NCI-H2081 (cell line): ENCODE measurements at places on chromosomes 12 and 14.

DNA sequence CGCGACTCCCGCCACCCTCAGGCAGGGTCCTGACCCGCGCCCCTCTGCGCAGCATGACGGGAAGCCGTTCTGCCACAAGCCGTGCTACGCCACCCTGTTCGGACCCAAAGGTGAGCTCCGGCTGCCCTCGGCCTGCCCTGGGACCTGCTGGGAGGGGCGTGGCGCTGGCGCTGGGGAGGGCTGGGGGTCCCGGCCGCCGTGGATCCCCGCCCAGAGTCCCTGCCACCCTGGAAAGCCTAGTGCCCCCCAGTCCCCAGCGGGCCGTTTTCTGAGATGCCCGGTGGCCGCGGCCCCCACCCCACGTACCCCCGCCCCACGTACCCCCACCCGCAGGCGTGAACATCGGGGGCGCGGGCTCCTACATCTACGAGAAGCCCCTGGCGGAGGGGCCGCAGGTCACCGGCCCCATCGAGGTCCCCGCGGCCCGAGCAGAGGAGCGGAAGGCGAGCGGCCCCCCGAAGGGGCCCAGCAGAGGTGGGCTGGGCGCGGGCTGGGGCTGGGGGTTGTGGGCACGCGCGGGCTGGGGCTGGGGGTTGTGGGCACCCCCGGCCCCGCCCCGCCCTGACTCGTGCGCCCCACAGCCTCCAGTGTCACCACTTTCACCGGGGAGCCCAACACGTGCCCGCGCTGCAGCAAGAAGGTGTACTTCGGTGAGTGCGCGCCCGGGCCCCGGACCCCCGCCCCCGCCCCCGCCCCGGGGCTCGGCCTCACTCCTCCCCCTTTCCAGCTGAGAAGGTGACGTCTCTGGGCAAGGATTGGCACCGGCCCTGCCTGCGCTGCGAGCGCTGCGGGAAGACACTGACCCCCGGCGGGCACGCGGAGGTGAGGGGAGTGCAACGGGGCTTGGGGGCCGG, 4.0 kb downstream of the CRIP2 start:
- no peak for DNase-seq

DNA sequence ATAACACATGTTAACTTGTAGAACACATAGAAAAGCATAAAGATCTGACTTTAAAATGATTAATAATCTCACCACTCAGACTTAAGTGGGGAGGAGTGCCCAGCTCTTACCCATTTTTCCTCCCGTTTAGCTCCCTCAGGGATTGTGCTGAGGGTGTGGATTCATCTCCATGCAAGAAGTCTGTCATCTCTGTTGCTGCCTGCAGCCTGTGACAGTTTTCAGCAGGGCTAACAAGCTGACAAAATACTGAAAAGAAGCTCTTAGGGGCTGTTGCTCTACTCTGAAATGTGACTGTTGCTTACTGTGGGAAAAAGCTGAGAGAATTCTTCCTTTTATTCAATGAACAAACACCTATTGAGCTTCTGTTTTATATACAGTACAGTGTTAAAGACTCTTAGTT, 216.2 kb downstream of the CPNE8 start:
- no peak for DNase-seq

GRCh38 chr12:84636801-84637290, 275.8 kb downstream of the SLC6A15 start:
- no peak for DNase-seq

GRCh38 chr12:91202390-91202789, 19.8 kb upstream of the DCN start:
- DNase-seq = no peak

DNA sequence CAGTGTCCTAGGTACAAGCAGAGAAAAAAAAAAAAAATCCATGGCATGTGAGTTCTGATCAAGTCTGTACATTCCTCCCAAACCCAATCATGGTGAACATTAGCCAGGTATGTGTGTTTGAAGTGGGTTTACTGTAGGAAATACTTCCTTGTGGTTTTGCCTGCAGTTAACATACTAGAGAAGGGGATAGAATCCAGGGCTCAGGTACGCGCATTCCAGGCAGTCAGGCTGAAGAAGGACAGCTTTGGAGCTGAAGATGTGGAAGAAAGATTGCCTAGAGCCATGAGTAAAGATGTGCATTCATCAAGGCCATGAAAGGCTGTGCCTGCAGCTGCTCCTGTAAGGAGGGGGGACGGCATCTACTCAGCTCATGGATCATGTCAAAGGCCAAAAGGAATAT, 88.2 kb upstream of the NTF3 start:
- DNase-seq = no peak

DNA sequence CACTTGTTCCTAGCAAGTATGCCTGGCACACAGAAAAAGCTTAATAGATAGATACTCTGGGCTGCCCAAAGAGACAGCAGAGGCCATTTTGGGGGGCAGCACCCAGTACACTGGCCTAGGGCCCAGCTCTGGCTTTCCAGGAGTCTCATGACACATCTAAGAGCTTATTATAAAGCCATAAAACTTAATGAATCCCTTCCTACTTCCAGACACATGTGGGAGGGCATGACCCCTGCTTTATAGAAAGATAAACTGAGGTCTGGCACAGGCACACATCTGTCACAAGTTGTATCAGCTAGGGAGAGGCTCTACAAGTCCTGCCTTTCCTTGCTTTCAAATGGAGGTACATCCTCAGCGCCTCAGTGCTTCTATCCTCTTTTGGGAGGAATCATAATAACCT, 27.1 kb downstream of the FMNL3 start:
- no peak for DNase-seq

DNA sequence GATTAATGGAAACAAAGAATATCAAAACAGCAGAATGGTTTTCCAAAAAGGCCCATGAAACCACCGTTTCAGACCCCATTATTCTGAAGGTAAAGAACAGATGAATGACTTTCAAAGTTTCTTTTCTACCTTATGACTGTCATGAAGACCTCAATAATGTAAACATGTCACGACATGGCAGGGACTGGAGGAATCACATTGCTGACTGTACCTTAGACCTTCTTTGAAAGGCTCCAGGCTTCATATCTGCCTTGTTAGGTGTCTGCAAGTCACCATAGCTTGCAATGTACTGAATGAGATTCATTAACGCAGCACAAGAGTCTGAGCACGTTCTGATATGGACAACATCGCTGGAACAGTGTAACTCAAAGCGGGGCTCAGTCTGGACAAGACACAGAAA, 52.2 kb downstream of the ATG2B start:
- no peak for DNase-seq
